Endothelial cell of umbilical vein (primary cell): ENCODE measurements at places on chromosomes 5 and 9. TPM values are rescaled to one million over a fixed set of nuclear protein-coding genes. Genes with fewer than 3 reads are reported as not detected.

SET gene
- total RNA-seq = 448 and 483 TPM in 2 replicates

ALDH1A1 gene
- total RNA-seq = 220 and 287 TPM in 2 replicates

SVEP1 gene
- total RNA-seq = 0.12 and 0.29 TPM in 2 replicates

HMHB1 gene
- not detected in 2 replicates for total RNA-seq

PRLR gene
- not detected in 2 replicates for total RNA-seq

CEL gene
- 1.1 and 1.9 TPM in 2 replicates for total RNA-seq

AMBP gene
- not detected in 2 replicates for total RNA-seq

POLR3G gene
- 15.0 and 16.7 TPM in 2 replicates for total RNA-seq

ABO gene
- total RNA-seq = not detected in 2 replicates

ZMYND19 gene
- total RNA-seq = 32.6 and 35.4 TPM in 2 replicates

CCDC152 gene
- 2.1 and 2.8 TPM in 2 replicates for total RNA-seq

PTAR1 gene
- 41.5 and 46.8 TPM in 2 replicates for total RNA-seq

WDR38 gene
- total RNA-seq = not detected in 2 replicates

ITK gene
- total RNA-seq = not detected in 2 replicates

SPINK7 gene
- not detected in 2 replicates for total RNA-seq
